ENCODE measurements at places on chromosomes 16 and 17.

GRCh38 chr17:61362396-61362795 is 37.2 kb upstream of the TBX2 start:
- H3K27ac ChIP-seq: no peak overlapping the region
- H3K27me3 ChIP-seq: no peaks in the 10 kb centered on the region
- peaks cover 18% of the 10 kb centered on the region for H3K36me3 ChIP-seq
- no peak overlapping the region for H3K4me3 ChIP-seq
- DNase-seq: no peak

DNA sequence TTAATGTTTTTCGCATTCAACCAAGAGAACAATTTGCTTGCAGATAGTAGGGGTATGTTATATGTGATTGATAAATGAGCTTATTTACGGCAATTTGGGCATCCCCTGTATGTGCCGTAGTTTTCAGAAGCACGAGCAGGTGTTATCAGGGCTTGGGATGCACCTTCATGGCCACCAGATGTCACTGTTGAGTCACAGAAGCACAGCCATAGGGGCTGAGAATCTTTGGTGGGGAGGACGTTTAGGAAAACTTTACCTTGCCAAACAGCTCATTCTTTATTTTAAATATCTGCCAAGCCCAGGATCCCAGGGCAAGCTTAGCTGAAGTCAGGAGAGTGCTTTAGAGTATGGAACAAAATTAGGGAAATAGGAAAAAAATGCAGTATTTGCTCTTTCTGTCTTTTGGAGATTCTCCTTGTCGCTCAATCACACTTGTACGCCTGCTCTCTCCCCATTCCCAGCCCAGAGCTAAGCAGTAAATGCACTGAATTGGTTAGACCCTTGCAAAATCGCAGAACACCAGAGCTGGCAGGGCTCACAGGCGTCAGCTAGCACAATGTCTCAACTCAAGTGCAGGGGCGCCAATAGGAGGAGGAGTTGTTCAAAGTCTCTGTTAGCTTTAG is 93.6 kb upstream of the MPHOSPH6 start:
- peak; percentile 51 for DNase-seq
- no peaks in the 10 kb centered on the region for H3K36me3 ChIP-seq
- H3K4me1 ChIP-seq: no peaks in the 10 kb centered on the region
- H3K27me3 ChIP-seq: peaks cover 85% of the 10 kb centered on the region

DNA sequence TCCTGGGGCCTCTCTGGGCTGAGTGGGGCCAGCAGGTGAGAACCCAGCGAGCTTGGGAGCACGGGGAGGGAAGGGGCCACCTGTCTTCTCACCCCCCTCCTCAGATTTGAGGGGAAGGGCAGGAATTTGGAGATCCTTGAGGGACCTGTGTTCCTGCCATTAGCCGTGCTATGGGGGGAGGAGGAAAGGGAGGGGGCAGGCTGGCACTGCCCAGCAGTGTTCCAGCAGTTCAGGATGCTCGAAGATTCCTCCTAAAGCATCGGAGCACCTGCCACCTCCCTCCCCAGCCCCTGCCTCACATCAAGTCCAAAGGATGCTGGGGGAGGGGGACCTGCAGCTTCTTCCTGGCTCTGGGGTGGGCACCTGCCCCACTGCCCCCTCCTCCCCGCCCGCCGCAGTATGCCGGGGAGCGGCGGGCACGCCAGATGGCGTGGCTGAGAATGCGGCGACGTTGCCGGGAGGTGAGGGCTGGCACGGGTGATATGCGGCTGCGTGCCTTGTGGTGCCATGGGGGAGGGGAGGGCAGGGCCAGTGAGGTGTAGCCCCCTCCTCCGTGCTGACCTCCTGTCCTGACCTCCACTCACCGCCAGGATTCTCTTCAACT is 4.7 kb upstream of the NEUROD2 start:
- DNase-seq: no peak
- peaks cover 4% of the 10 kb centered on the region for H3K4me1 ChIP-seq
- H3K4me3 ChIP-seq: no peak overlapping the region
- no peak overlapping the region for H3K27ac ChIP-seq
- peaks cover 96% of the 10 kb centered on the region for H3K27me3 ChIP-seq

- no peak overlapping the region for H3K4me3 ChIP-seq
- DNase-seq: no peak
- H3K36me3 ChIP-seq: peaks cover 65% of the 10 kb centered on the region
Measured at GRCh38 chr16:27529962-27530361, 19.8 kb downstream of the GTF3C1 start.

DNA sequence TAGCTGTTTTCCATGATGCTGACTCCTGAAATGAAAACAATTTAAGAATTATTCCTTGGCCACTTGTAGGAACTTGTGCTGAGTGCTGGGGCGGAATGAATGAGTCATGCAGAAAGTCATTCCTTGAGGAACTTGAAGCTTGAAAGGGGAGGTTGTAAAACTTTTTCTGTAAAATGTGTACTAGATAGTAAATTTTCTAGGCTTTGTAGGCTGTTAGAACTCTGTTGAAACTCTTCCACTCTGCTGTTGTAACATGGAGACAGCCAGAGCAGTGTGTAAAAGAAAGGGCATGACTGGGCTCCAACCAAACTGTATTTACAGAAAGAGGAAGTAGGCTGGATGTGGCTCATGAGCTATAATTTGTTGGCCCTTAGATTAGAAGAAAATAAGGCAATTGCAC is 46.1 kb downstream of the ABCA8 start:
- peaks cover 6% of the 10 kb centered on the region for H3K4me1 ChIP-seq
- H3K27me3 ChIP-seq: no peaks in the 10 kb centered on the region
- peak overlapping the region; percentile 84 for H3K27ac ChIP-seq
- no peak overlapping the region for H3K4me3 ChIP-seq

Measured in mesothelial cell of epicardium (in vitro differentiated cells).